ENCODE measurements at places on chromosomes 12 and 14.

GRCh38 chr12:14253496-14253895, 112.0 kb upstream of the ATF7IP start:
- DNase-seq, result no peak

- no peak for DNase-seq
Observed at GRCh38 chr12:118059341-118060191, 1.4 kb downstream of the WSB2 start.

DNA sequence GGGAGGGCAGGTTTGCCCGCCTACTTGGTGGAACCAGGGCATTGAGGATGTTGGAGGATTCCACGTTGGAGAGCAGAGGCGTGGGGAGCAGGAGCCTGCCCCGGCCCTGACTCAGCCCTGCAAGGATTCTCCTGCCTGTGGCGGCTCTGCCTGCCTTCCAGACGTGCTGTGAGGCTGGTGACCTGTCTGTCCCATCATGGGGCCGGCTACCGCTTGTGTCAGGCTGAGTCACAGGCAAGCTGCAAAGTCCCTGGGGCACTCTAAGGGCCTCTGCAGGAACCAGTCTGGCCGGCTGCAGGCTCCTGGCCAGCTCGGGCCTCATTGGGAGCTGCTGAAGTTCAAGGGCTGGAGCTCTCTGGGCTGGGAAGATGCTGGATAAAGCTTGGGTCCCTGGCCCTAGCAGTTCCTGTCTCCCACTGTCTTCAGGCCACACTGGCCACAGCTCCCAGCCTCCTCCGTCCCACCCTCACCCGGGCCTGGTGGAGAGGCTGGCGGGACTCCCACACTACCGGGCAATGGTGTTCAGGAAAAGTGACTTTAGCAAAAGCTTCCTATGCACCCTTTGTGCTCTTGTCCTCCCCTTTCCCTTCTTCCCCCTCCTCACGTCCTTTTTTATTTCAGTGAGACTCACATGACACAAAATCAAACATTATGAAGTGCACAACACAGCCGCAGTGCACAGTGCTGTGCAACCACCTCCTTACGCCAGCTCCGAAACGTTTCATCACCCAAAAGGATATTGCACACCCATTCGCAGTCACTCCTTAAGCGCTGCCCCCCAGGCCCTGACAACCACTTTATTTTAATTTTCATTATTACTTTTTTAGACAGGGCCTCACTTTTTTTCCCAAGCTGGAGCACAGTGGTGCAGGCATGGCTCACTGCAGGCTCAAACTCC, 22.0 kb upstream of the ULK1 start:
- DNase-seq, result no peak

GRCh38 chr12:4169959-4170358, 103.6 kb upstream of the CCND2 start:
- DNase-seq, result no peak

DNA sequence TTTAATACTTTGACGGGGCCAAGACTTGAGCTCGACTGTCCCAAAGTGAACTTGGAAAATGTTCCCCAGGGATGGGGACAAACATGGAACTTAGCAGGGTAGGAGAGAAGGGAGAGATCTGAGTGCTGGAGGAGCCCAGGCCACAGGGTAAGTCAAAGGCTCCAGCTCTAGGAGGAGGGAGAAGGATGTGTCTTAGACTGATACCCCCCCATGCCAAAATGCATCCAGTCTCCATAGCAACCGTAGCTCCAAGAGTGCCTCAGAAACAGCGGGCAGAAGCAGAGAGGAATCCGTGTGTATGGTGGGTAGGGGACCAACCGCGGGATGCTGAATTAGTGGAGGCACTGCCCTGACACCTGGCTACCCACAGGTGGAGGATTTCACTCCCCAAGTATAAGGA, 845 bp upstream of the AGAP2 start:
- DNase-seq, result no peak

DNA sequence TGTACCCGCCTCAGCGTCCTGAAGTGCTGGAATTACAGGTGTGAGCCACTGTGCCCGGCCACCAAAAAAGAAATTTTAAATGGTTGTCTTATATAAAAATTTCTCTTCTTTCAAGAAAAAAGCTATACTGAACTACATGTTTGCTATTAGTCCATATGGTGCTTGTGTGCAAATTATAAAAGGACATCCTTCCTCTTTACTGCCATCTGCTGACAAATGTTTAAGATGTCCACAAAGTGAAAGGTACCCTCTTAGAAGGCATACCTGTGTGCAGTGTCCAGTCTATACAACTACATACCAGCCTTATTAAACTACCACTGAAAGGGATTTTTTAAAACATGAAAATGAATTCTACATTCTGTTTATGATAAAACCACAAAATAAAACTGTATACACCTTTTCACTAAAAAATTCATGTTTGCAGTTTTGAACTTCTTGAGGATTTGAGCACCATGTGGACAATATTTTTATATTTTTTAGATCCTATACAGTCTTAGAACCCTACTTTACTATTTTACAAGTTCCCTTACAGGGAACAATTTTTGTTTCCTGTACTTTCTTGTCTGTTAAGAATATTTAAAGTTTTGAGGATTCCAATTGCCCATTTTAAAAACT, 32.8 kb upstream of the TOMM20L start:
- no peak for DNase-seq

- no peak for DNase-seq
Observed at GRCh38 chr12:113299619-113300237, 35.2 kb downstream of the SLC8B1 start.

GRCh38 chr12:50638482-50638880, 125.4 kb upstream of the ATF1 start:
- no peak for DNase-seq

DNA sequence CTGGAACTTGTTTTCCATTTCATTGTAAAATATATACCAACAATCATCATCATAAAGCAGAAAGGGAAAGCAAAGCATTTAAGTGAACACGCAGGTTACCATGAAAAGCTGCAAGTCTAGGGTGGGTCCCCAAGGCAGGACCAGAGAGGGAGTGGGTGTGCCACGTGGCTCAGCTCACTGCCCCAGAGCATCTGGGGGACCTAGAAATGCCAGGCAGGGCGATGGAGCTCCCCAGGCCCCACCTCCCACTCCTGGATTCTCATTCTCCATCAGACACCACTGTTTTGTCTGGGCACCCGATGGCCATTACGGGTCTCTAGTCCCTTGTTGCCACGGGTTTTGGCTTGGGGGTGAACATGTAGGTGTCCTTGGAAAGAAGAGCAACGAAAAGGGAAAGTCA, 34.7 kb downstream of the BCL11B start:
- DNase-seq, result no peak

- DNase-seq, result peak; percentile 53
Observed at GRCh38 chr14:96502621-96503305, 581 bp downstream of the PAPOLA start.

DNA sequence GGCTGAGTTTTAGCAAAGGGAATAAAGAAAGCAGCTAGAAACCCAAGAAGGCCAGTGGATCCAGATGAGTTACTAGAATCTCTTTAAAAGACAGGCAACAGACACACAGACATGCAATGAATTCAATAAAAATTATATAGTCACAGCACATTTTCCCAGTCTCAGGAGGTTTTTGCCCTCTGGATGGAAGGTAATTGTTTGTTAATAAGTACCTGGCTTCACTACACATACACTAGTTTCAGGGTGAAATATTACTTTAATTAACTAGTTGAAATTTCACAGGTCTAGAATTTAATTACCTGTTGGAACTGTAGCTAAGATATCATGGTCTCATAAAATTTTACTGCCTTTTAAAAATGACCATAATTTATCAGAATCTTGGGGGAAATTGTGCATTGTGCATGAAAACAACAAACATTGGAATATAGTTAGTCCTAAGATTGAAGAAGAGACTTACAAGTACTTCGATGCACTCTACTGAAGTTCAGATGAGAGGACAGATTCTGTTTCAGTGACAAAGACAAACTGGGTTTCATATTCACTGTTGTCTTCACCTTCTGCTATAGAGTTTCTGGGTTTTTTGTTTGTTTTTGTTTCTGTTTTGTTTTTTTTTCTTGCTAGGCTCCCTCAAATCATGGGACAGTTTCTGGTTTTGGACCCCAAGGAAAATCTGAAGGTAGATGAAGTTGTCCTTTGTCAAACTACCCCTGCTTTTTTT, 277.0 kb upstream of the GARIN6 start:
- no peak for DNase-seq

GRCh38 chr14:29823816-29824215, 103.8 kb downstream of the PRKD1 start:
- DNase-seq, result no peak

Data from head of caudate nucleus (tissue), 42 donors.